ENCODE measurements at places on chromosomes 1 and 21. TPM values are rescaled to one million over a fixed set of nuclear protein-coding genes. Genes with fewer than 3 reads are reported as not detected.

GRCh38 chr1:214440219-214440965 lies 111.0 kb downstream of the PTPN14 start:
- no peak for DNase-seq

DNA sequence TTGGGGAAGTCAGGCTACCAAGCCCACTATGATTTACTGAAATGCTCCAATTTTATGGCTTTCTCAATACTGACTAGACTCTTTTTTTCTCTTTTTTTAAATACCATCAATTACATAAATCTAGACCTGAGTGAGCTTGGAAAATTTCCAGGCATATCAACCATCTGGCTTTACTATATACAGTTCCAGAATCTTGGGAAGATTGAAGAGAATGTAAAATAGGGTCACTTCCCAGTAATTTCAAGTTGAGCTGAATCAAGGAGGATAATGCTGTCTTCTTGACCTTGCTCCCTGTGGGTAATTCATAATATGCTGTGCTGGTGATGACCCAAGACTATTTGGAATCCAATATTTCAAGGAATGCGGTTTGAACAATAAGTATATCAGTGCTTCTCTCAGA lies 108.1 kb downstream of the MAP3K21 start:
- no peak for DNase-seq

DNA sequence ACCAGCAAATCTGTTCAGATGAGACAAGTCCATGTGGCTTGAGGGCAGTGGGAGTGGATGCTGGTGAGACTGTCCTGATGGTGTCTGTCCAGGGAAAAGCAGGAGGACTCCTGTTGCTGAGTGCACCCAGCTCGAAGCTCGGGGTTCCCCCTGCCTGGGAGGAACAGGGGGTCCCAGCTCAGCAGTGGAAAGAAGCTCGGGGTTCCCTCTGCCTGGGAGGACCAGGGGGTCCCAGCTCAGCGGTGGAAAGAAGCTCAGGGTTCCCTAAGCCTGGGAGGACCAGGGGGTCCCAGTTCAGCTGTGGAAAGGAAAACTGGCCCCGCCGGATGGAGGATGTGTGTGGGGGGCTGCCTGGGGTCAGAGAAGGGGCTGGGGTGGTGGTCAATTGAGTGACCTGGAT lies 39.1 kb downstream of the CRYAA start:
- DNase-seq = no peak

DNA sequence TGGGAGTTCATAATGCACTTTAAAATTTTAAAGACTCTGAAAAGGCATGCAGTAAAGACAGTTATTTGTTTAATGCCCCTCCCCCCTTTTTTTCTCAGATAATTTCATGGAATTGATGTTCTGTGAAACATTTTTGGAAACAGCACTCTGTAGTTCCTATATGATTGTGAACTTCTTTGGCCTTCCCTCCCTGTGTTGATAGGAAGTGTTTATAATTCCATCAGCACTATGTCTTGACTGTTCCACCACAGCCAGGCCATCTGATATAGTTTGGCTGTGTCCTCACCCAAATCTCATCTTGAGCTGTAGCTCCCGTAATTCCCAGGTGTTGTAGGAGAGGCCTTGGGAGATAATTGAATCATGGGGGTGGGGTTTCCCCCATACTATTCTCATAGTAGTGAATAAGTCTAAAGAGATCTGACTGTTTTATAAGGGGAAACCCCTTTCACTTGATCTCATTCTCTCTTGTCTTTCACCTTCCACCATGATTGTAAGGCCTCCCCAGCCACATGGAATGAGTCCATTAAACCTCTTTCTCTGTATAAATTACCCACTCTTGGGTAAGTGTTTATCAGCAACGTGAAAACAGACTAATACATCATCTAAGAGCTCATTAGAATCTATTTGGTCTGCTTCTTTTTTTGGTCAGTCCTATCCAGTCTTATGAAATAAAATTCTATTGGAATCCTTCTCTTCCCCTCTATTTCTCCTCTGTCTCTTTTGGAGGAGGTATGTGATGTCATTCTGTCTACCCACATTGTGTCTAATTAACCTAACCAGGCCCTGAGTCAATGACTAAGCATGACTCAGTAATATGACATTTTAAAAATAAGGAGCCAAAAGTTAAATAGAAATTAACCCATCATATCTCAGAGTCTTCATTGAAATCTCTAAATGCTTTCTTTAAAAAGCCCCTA lies 8.9 kb downstream of the CCDC185 start:
- peak; percentile 24 for DNase-seq

- no peak for DNase-seq
Measured at GRCh38 chr1:84712276-84712874, 22.1 kb upstream of the SSX2IP start.

GRCh38 chr21:46661642-46662366 lies 26.3 kb downstream of the PRMT2 start:
- no peak for DNase-seq

GRCh38 chr1:112817555-112818373 lies 102.6 kb upstream of the PPM1J start:
- no peak for DNase-seq

DNA sequence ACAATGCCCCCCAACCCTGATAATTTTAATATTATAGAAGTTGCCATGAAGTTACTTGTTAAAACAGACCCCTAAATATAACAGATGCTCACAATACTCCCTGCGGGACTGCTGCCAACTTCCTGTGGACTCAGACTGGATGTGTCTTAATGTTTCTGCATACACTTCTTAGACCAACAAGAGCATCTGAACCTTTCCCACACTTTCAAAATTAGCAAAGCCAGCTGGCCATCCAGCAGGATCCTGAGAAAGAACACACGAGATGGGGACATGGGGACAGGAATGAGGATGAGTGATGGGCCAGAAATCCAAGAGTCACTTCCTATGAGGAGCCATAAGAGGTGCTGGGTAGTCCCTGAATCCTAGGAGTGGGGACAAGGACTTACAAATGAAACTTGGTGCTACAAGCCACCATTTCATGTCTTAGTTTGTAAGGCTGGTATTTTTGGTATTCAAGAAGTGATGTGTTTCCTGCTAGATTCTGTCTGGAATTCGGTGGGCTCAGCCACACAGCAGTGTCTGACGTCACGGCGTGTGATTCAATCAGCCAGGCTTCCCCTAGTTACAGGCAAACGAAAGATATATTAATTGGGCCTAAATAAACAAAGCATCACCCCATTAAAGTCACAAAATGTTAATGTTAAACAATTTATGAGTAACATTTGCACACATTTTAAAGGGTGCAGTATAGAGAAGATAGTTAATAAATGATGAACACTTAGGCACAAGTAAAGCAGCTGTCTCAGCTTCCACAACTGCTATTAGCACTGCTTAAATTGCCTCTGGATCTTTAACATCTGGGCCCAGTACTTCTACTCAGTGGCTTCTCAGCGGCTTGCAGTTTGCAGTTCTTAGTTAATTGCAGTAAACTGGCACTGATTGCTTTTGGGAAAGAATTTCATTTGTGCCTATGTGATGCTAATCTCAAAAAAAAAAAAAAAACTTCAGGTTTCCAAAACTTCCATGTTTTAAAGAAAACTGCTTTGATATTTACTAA lies 41.2 kb upstream of the RGS8 start:
- no peak for DNase-seq

DNA sequence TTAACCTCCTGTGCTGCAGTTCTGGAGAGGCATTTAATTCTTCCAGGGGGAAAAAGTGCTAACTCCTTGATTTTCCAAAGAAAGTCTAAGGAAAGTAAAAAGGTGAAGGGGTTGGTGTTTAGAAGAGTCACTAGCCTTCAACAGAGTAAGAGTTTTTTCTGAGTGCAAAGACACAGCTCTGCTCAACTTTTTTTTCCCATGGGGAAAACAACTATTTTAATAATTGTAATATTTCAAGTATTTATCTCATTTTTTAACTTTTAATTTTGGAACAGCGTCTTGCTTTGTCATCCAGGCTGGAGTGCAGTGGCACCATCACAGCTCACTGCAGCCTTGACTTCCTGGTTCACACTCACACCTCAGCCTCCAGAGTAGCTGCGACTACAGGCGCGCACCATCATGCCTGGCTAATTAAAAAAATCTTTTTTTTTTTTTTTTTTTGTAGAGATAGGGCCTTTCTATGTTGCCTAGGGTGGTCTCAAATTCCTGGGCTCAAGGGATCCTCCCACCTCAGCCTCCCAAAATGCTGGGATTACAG lies 202.6 kb downstream of the APP start:
- DNase-seq = no peak

- no peak for DNase-seq
Measured at GRCh38 chr1:40462956-40463590, 12.8 kb downstream of the ZFP69B start.

DNA sequence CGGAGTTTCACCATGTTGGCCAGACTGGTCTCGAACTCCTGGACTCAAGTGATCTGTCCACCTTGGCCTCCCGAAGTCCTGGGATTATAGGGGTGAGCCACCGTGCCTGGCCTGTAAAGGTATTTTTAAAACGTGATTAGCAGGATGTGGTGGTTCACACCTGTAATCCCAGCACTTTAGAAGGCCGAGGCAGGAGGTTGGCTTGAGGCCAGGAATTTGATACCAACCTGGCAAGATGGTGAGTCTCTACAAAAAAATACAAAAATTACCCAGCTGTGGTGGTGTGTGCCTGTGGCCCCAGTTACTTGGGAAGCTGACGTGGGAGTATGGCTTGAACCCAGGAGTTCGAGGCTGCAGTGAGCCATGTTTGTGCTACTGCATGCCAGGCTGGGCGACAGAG lies 43.3 kb upstream of the SOD1 start:
- no peak for DNase-seq

DNA sequence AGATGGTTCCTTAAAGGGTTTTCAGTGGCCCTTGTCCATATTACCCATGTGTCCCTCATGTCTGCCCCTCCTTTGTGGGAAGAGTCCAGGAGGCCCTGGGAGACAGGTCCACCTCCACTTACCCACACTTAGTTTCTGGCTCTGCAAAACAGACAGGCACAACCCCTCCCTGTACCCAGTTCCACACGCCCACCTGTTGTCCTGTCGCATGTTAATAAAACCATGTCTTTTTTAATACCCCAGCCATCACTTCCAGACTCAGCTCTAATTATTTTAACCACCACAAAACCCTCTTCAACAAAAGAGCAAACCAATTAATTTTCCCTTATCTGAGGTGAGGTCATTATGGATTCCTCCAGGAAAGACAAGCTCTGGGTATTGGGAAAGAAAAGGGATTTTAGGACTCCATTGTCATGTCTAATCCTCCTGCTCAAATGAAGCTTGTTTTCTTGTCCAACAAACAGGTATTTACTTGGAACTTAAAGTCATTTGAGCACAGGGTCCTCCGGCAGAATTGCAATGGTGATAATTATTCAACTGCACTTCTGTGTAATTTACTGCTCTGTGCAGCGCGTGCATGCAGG lies 68.9 kb downstream of the CCDC185 start:
- no peak for DNase-seq

DNA sequence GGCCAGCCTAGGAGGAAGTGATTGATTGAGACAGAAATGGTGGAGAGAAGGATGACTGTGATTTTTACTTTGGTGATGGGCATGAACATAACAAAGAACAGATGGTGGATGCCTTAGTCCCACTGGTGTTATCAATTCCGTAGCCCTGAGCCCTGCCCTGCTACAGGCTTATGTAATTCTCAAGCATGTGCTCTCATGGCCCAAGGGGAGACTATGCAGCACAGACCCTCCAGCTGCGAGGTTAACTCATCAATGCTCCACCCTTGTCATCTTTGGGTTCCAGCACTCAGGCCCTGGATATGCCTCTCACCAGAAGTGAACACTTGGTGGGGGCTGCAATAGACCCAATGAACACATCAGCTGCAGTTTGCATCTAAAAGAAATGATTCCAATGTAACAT lies 62.7 kb upstream of the LRRC8D start:
- DNase-seq = no peak

GRCh38 chr1:109047339-109047738 lies 5.4 kb upstream of the WDR47 start:
- no peak for DNase-seq

DNA sequence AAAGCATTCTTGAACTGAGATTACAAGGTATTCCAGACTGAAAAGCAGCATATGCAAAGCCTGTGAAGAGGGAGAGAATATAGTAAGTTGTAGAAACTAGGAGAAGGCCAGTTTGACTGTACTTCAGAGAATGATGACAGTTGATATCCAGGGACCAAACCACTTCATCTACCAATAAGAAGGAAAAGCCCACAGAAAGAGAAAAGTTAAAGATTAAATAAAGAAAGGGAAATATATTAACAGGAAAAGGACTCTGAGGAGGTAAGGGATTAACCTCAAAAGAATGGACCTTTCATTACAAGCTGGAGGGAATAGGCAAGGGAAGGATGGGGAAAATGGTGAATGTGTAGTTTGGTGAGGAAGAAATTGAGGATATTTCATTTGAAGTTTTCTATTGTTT lies 180.2 kb upstream of the CACYBP start:
- DNase-seq = no peak

GRCh38 chr1:243332440-243332839 lies 76.6 kb downstream of the SDCCAG8 start:
- no peak for DNase-seq

LENEP gene
- total RNA-seq = 0.42 TPM

ADCY10 gene
- 0.30 TPM for total RNA-seq

DISP3 gene
- total RNA-seq = 2.3 TPM

All from HCT116 (cell line).